AG10803 (cell line): ENCODE measurements at places on chromosomes 5 and 9.
A peak's percentile ranks its signal among the peaks of the same experiment; 100 is the strongest.

DNA sequence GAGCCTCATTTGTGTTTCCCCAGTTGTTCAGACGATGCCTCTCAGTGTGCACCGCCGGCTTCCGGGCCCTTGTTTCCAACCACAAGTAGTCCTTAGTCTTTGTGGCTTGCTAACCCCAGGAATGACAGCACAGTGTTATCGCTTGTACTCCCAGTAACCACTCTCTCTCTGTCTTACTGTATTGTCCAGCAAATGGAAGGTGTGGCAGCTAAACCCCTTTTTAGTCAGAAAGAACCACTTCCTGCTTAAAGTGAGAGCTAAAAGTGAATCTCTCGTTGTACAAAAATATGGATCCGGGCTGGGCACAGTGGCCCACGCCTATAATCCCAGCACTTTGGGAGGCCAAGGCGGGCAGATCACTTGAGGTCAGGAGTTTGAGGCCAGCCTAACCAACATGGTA lies 61.3 kb downstream of the ENC1 start:
- no peak for DNase-seq

- DNase-seq: no peak
Observed at GRCh38 chr9:81669041-81669651, 20.2 kb downstream of the TLE1 start.

- DNase-seq: no peak
Observed at GRCh38 chr9:88580961-88581360, 46.0 kb downstream of the NXNL2 start.

GRCh38 chr9:30774326-30774725 lies 1610.1 kb upstream of the ACO1 start:
- DNase-seq: no peak

DNA sequence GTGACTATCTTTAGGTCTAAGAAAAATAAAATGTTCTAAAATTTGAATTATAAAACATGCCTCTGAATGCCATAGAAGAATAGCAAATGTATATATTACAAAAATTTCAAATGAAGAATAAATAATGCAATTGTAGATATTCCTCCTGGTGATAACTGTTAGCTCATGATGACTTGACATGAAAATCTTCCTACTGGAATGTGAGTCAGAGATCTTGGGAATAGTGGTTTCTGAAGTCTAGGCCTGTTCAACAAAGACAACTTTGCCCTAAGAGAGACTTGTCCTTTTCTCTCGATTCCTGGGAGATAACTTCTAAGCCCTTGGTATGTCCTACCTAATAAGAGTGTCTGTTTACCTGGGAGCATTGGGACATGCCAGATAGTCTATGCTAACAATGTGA lies 746.3 kb upstream of the RIOK2 start:
- peak; percentile 11 for DNase-seq

GRCh38 chr5:79529110-79529509 lies 15.2 kb upstream of the HOMER1 start:
- no peak for DNase-seq
